ENCODE measurements at places on chromosomes 3 and 15.

DNA sequence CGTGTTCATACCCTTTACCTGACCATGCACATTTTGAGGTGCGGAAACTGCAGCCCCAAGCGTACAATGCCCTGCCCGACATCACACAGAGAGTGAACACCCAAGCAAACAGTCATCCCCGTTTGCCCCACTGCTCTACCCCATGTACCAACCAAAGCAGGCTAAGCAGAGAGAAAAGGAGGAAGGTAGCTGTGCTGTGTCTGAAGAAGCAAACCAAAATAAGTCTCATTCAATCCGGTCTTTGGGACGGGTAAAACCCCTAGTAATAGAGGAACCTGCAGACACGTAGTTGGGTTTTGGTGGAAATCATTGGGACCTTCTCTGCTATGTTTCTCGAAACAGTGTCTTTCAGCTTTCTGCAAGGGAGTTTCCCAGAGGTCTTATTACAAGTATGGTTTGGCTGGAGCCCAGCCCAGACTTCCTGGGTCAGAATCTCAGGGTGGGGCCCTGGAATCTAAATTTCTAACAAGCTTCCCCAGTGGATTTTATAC, 164.6 kb upstream of the HES1 start:
- DNase-seq, result peak; percentile 51

DNA sequence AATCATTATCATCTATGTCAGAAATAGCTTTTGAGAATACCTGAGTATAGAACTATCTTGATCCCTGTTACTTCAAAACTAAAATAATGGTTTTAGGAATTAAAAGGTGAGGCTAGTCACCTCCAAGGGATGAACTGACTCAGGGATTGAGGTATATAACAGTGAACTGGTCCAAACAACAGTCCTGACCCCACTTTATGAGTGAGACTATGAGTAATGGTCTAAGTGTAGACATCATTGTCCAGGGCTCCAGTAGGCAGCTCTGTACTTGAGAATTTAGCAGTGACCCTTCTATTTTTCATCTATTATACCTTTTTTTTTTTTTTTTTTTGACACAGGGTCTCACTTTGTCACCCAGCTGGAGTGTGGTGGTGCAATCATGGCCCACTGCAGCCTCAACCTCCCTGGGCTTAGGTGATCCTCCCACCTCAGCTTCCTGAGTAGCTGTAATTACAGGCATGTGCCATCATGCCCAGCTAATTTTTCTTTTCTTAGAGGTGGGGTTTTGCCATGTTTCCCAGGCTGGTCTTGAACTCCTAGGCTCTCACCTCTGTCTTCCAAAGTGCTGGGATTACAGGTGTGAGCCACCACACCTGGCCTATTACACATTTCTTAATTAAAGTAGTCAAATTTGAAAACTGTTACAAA, 36.3 kb downstream of the MLH1 start:
- DNase-seq, result no peak

- no peak for DNase-seq
These were observed 35.5 kb upstream of the NOX5 start for GRCh38 chr15:68979006-68979405.

GRCh38 chr3:2153053-2153452, 54.4 kb downstream of the CNTN4 start:
- no peak for DNase-seq

- no peak for DNase-seq
These were observed 203.2 kb upstream of the ICE2 start for GRCh38 chr15:60682115-60682514.

- DNase-seq, result no peak
These were observed 134.8 kb downstream of the PGPEP1L start for GRCh38 chr15:98872774-98873173.

DNA sequence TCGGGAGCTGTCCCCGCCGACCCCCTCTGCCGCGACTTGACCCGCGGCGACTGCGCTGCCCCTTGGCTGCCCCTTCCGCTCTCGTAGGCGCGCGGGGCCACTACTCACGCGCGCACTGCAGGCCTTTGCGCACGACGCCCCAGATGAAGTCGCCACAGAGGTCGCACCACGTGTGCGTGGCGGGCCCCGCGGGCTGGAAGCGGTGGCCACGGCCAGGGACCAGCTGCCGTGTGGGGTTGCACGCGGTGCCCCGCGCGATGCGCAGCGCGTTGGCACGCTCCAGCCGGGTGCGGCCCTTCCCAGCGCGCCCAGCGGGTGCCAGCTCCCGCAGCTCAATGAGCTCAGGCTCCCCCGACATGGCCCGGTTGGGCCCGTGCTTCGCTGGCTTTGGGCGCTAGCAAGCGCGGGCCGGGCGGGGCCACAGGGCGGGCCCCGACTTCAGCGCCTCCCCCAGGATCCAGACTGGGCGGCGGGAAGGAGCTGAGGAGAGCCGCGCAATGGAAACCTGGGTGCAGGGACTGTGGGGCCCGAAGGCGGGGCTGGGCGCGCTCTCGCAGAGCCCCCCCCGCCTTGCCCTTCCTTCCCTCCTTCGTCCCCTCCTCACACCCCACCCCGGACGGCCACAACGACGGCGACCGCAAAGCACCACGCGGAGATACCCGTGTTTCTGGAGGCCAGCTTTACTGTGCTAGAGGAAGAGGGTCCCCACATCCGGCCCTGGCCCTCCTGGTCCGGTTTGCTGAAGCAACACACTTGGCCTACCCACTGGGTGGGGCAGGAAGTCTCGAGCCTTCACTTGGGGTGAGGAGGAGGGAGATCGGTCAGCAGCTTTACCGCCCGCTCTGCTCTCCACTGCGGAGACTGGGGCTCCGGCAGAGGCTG, at the start of gene RASSF1:
TSS of gene RASSF1 (minus strand) at position 389 of the 882 bp plus-strand sequence. CDS start at position 358, 31 bp downstream.
- DNase-seq, result peak; percentile 72

- DNase-seq, result no peak
These were observed 141.1 kb upstream of the PTPRG start for GRCh38 chr3:61420136-61420759.

- no peak for DNase-seq
These were observed 1.4 kb downstream of the SRGAP3 start for GRCh38 chr3:9247941-9248521.

DNA sequence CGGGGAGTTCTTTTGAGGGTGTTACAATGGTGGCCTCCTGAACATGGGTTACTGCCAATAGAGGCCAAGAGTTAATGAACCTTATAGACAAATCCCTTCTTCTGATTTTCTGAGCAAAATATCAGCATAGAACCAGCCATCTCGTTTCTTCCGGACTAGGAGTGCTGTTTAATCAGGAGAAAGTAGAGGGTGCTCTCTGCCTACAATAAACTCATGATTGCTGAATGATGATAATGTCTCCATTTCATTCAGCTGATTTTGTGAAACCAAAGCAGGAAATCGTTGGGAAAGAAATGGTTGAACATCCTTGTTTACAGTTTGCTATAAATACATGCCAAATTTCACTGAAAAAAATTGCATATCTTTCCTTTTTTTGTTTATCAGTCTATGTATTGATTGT, 142.8 kb upstream of the PLSCR5 start:
- no peak for DNase-seq

GRCh38 chr3:146384786-146385185, 84.6 kb downstream of the PLSCR2 start:
- DNase-seq, result no peak

DNA sequence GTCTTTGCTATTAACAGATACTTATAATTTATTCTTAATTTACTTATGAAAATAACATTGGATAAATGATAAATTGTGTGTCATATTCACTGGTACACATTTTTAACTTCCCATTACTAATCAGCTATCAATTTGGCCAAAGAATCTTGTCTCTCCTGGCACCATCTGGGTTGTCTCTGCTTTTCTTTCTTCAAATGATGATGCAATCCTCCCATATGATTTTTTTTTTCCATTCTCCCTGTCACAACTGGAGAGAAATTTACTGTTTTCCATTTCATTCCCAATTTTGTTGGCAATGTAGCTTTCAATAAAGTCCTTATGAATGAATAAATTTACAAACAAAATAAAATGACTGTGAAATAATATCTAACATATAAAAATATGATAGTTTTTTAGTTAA, 743.7 kb upstream of the EPHA6 start:
- no peak for DNase-seq

GRCh38 chr15:63663906-63664305, 66.7 kb downstream of the FBXL22 start:
- DNase-seq, result no peak

DNA sequence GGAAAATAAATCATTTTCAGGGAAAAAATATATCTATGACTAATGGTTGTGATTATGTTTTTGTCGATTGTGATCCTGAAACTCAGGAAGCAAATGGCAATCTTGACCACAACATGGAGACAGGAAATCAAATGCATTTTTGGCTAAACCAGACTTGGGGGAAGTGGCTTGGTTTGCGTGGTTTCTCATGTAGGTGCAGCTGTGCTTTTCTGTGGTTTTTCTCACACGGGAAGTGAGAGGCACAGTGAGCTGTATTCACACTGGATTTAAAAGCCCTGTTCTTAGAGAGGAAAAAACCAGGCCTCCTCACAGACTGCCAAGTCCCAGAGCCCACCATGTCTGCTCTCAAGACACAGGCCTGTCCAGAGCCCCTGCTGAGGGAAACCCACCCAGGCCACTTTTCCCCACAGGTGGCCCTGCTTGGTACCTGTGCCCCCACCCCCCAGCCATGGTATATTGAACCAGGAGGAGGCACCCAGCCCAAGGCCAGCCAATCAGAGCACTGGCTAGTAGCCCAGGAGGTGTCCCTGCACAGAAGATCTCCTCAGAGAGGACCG, 46.1 kb downstream of the BTD start:
- peak; percentile 61 for DNase-seq

- DNase-seq, result no peak
These were observed 69.2 kb downstream of the ISG20 start for GRCh38 chr15:88707771-88708654.

DNA sequence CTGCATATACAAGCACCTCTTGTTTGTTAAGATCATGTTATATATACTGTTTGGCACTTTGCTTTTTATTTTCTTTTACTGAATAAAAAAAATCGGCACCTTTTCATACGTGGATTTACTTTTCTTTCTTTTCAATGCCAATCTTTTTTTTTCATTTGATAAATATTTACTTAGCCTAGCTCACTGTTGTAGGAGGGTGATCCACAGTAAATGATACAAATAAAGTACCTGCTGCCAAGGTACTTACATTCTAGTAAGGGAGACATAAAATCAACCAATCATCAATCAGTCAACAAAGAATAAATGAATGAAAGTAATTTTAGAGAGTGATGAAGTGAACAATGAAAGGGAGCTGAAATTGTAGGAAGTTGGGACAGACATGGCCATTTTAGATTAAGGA, 18.3 kb downstream of the GNB5 start:
- DNase-seq, result no peak
